K562 (cell line): ENCODE measurements at places on chromosomes 4 and X. TPM values are rescaled to one million over a fixed set of nuclear protein-coding genes. Genes with fewer than 3 reads are reported as not detected.

Gene GPRASP1
- total RNA-seq = 0.29 and 0.38 TPM in 2 replicates

Gene GLOD5
- 1.4 and 1.9 TPM in 2 replicates for total RNA-seq

Gene RBMXL3
- total RNA-seq = 0.29 and 0.31 TPM in 2 replicates

Gene LETM1
- 105 and 109 TPM in 2 replicates for total RNA-seq

Gene NIPAL1
- 0.20 and 0.72 TPM in 2 replicates for total RNA-seq

Gene KCTD8
- total RNA-seq = not detected in 2 replicates

Gene BMPR1B
- not detected in 2 replicates for total RNA-seq

Gene ERAS
- not detected in 2 replicates for total RNA-seq

Gene CPEB2
- total RNA-seq = 3.0 and 3.2 TPM in 2 replicates

Gene CRMP1
- 0.04 and 0.13 TPM in 2 replicates for total RNA-seq

Gene SHISA3
- not detected in 2 replicates for total RNA-seq

Gene LUZP4
- total RNA-seq = 0.16 and 0.25 TPM in 2 replicates

Gene PAGE1
- total RNA-seq = 77.5 and 80.2 TPM in 2 replicates

Gene CLDN22
- total RNA-seq = not detected in 2 replicates

Gene PDE6B
- not detected in 2 replicates for total RNA-seq

Gene ARAP2
- total RNA-seq = 0.18 and 0.22 TPM in 2 replicates

Gene UTP3
- 33.4 and 38.8 TPM in 2 replicates for total RNA-seq

Gene HMGN5
- total RNA-seq = 3.3 and 5.2 TPM in 2 replicates

Gene KIT
- total RNA-seq = 1.00 and 1.1 TPM in 2 replicates

Gene TRIML2
- total RNA-seq = 0.18 TPM in 1 of 2 replicates, not detected in the other
